ENCODE measurements at places on chromosomes 1 and 21.
A peak's percentile ranks its signal among the peaks of the same experiment; 100 is the strongest.

DNA sequence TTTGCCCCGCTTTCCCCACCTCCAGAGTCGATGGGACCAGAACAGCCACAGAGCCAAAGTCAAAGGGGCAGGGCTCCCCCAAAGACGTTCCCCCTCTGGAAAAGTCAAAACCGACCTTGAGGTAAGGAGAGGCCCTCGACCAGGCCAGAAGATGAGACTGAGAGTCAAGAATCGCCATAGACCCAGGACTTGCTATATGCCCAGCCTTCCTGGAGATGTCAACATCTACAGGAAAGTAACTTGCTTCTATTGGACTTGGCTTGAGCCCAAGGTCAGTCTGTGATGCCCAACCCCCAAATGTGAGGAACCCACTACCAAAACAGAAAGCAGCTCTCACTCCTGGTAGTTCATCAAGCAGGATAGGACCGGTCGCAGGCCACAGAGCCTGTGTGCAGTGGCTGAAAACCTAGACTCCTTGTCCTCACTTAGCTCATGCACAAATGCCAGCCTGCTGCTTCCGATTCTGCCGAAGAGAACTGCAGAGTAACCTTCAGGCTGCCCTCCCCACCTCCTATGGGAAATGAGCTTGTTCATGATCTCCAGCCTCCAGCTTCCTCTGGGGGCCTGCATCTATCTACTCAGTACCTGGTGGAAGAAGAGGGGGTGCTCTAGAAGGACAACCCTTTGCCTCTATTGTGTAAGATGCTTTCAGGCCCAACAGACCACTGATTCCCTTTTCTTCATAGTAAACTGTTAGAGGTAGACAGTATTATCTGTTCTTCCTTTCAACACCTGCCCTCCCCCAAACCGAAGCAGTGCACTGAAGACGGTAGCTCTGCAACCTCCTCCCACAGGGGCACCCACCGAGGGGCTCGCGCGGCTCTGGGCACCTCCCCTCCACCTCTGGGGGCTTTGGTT, 1.4 kb downstream of the ACOT7 start:
- peak; percentile 48 for DNase-seq

DNA sequence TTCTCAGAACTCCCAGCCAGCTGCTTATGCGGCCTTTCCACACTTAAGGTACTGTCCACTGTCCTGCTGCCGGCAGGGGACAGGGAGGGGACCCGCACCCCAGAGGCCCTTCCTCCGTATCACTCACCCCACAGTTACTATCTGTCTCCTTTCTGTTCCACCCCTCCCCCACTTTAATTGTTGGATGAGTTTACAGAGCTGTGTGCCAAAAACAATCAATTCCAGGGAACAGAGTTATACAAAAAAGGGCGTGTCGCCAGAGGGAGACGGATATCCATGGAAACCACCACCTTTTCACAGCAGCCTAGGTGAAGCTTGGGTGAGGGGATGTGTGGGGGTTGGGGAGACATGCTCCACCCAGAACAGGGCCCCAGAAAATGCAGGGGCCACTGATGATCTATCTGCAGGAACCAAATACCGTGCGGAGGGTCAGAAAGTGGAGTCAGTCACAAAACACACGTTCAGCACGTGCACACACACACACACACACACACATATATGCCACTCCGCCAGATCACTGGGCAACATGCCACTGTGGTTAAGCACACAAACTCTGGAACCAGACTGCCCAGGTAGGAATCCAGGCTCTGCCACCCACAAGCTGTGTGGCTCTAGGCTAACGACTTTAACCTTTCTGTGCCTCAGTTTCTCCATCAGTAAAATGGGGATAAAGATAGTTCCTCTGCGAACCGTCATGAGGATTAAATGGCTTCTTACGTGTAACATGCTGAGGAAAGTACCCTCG, 30.5 kb downstream of the CASZ1 start:
- DNase-seq: no peak

DNA sequence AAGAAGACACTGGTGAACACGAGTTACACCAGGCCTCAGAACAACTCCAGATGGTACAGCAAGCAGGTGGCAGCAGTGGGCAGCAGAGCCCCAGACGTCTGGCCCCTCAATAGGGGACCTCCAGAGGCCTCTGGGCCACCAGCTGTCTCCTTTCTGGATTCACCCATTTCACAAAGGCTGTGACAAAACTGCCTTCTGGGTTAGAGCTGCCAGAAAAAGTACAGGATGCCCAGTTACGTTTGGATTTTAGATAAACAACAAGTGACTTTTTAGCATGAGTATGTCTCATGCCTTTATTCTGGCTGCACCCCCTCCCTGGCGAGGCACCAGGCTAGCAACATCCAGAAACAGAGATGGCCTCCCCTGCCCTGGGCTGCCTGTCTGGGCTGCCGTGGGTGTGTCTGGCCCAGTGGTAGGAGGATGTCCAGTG, 30.1 kb downstream of the ITPKB start:
- DNase-seq: no peak

DNA sequence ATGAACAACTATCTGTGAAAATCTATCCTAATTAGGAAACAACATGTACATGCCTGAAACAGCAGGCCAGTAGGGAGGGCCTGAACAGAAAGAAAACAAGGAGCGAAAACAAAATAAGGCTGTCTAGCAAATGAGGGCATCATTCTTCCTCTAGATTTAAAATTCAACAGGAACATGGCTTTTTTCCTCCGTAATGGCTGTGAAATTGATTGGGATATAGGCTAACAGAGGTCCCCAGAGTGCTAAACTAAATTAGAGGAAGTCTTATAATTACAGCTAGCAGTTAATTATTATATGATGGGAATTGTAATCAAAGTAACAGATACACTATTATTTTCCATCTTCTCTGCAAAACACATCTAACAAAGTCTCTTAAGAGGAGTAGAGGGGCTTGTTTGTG, 51.7 kb upstream of the TIAM1 start:
- no peak for DNase-seq

DNA sequence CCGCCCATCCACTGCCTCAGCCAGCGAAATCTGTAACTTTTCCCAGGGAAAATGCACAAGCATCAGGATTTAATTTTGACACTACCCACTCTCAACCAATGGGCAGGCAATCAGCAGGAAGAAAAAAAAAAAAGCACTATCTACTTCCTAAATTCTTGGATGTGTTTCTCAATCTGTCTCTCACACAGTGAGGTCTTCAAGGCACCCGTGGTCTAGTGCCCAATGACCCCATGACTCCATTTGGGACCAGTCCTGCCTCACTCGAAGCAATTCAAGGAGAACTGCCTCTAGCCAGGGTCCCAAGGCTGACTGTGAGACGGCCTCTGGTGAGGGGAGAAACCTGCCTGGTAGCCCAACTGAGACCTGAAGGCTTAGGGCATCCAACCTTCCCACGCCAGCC, 35.9 kb downstream of the CSF1 start:
- no peak for DNase-seq

DNA sequence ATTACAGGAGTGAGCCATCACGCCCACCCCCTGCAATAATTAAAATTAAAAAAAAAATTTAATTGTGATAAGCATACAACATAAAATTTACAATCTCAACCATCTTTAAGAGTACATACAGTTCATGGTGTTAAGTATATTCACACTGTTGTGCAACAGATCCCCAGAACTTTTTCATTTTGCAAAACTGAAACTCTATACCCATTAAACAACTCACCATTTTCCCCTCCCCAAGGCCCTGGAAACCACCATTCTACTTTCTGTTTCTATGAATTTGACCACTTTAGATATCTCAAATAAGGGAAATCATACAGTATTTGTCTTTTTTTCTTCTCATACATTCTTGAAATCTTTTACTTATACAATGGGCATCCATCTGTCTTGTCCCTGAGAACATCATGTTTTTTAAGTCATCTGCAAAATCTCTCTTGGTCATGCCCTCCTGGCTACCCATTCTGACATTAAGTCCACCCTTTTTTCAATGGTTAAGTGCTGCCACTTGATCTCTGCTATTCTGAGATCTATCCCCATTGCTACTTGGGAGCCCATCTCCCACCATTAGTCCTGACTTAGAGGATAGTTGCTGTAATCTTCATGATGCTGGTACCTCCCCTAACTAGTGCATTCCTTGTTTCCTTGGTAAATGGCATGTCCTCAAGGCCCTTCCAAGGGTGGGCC, 39.4 kb upstream of the ZFYVE9 start:
- DNase-seq: no peak

DNA sequence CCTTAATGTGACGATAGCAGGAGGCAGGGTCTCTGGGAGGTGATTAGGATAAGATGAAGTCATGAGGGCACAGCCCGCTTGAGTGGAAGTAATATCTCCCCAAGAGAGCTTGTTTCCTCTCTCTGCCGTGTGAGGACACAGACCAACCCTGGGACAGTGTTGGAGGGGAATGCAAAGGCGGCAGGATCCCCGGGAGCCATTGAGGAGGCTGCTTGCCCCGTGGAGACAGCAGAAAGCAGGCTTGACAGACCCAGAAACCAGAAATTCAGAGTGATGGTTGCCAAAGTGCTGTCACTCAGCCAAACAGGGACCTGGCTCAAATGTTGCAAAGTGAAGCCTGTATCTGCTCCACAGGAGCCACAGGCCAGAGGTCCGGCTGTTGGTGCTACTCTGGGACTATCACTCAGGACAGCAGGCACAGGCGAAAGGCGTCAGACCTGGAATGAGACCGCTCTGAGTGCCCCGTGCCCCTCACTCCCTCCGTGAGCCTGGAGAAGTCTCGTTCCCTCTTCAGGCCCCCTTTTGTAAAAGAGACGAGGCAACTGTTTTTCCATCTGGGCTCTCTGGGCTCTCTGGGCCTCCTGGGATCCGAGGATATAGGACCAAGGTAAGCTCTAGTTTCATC, 96.6 kb upstream of the VANGL1 start:
- no peak for DNase-seq

DNA sequence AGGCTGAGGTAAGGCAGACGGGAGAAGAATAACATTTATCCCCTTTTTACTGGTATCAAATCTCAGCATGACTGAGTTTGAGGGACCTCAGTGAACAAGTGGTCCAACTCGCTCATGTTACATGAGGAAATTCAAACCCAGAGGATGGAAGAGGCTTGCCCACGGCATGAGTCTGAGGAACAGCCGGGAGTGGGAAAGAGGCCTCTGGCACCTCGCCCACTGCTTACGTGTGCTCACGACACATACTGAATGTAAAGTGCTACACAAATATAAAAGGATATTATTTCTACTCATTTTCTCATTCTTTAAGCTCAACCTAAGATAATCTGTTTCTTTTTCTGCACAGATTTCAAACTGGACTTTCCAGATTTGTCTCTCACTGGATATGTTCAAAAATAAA, 14.7 kb downstream of the BEND5 start:
- DNase-seq: no peak

DNA sequence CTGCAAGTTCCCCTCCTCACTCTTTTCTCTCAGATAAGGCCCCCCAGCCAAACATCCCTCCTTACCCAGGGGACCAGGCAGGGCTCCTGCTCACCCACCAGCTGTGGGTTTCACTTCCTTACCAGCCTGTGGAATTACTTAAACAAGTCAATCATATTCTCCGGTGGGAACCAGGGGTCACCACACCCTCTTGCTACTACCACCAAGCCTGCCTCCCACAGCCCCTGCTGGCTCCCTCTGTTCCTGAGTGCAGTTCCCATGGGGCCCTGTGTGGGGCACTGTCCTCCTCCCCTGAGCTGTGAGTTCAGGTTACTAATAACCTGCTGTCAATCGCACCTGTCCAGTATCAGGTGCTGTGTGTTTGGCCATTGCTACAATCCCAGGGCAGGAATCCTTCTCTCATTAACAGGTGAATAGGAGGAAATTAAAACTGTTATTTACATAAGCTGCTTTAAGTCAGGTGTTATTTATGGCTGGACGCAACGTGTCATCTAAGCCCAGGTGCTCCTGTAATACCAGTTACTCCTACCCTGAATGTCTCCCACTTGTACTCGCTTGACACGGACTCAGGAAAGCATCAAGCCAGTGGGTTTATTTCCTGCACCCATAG, 53.1 kb upstream of the LBR start:
- DNase-seq: no peak

- peak; percentile 74 for DNase-seq
Measured at GRCh38 chr1:16167331-16168143, 11.7 kb upstream of the EPHA2 start.

DNA sequence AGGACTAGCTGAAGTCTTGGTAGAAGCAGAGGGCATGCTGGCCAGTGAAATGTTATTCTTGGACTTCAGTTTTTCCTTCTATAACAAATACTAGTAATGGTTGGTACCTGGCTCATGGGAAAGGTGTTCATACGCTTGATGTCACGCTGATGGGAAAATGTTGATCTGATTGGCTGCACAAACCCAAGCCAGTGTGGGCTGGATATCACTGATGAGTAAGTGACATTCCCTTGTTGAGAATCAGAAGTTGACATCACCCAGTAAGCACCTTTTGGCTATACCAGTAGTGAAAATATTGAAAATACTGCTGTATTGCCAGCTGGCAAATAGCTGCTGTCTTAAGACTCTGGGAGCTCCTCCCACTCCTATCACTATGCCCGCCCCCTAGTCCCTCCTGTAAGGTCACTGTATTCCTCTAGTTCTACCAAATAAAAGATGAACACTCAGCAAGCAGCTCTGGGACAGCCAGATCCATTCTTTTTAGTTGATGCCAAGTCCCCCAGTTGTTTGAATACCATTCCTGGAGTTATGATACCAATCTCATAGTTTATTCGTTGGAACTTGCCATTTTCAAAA, 168.2 kb downstream of the GRIK1 start:
- DNase-seq: no peak

- no peak for DNase-seq
Measured at GRCh38 chr21:34018910-34019309, 54.5 kb upstream of the MRPS6 start.

DNA sequence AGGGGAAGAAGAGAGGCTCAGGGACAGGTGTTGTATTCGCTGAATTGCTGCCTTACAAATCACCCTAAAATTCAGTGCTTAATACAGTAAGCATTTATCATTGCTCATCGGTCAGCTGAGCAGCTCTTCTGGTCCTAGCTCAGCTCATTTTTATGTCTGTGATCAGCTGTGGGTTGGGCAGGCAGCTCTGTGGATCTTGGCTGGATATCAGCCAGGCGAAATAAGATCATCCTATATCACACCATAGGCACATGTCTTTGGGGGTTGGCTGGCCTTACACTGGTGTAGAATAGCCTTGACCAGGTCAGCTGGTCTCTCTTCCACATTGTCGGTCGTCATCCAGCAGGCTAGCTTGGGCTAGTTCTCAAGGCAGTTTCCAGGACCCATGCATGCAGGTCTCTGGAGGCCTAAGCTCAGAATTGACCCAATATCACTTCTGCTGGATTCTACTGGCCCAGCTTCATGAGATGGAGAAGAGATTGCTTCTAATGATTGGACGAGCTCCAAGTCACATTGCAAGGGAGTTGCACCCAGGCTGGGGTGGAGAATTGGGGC, 448.6 kb downstream of the KIF26B start:
- no peak for DNase-seq

- DNase-seq: no peak
Measured at GRCh38 chr1:204730826-204731459, 45.4 kb upstream of the LRRN2 start.

GRCh38 chr1:27297903-27298302, 24.1 kb upstream of the TMEM222 start:
- no peak for DNase-seq

Data from right kidney (tissue), 9 donors.